ENCODE measurements at places on chromosomes 3 and 15.

- DNase-seq = no peak
These were observed 35.1 kb upstream of the THSD4 start for GRCh38 chr15:71080166-71080565.

GRCh38 chr3:51711352-51712037, 4.6 kb downstream of the GRM2 start:
- no peak for DNase-seq

GRCh38 chr3:21599890-21600289, 151.1 kb downstream of the ZNF385D start:
- no peak for DNase-seq

DNA sequence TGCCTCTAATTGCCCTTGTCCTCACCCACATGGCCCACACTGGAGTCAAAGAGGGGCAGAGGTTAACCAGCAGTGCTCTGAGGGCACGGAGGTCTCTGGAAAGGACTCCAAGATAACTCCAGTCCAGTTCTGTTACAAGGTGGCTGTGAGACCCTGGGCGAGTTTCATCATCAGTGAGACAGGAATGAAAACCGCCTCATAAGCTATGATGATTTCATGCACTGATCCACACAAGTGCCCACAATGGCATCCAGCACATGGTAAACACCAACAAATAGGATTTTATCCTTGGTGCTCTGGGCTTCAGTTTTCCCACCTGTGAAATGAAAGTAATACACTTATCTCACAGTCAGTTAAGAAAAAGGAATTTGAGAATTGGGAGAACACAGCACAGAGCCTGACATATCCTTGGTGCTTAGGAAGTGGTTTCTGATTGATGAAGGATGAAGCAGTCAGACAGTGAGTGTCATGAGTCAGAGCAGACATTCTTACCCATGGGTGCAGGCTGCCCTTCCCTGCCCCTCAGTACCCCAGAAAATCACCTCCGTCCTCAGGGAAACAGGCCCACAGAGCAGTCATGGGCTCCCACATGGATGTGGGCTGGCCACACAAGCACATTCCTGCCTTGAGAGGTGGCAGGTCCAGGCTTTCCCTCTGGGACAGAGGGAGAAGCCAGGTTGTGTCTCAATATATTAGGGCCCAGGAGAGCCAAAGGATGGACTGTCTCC, 48.4 kb downstream of the DAPK2 start:
- DNase-seq = no peak

- DNase-seq = no peak
These were observed 6.8 kb upstream of the AMOTL2 start for GRCh38 chr3:134381076-134381475.

- DNase-seq = no peak
These were observed 44.8 kb upstream of the MUC4 start for GRCh38 chr3:195856410-195857084.

GRCh38 chr15:44414001-44414400, 13.4 kb upstream of the CTDSPL2 start:
- no peak for DNase-seq

- DNase-seq = peak; percentile 64
These were observed 16.3 kb downstream of the ACOX2 start for GRCh38 chr3:58520403-58521335.

DNA sequence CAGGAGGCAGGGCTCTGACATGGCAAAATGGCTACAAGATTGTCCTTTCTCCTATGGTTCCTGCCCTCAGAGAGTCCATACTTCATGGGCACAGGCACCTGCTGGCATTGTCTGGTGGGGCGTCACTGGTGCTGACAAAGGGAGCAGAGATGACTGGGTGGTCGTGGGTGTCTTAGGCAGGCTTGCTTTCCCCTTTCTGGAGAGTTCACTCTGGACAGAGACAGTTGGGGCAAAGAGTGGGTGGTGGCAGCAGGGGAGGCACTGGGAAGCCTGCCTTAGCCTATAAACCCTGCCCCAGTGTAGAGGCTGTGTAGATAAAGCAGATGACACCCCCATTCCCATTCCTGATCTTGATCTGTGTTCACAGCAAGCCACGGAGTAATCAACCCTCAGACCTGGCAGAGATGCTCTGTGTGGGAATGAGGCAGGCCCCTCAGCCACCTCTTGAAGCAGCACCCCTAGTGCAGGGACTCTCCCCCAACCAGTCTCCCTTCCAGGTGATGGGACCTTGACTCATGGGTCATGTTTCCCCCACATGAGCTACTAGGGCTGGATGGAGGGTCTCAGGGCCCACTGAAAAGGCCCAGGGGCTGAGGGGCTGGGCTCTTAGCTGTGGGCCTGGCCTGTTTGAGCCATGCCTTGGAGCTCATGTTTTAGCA, 20.7 kb upstream of the DOCK3 start:
- DNase-seq = no peak

DNA sequence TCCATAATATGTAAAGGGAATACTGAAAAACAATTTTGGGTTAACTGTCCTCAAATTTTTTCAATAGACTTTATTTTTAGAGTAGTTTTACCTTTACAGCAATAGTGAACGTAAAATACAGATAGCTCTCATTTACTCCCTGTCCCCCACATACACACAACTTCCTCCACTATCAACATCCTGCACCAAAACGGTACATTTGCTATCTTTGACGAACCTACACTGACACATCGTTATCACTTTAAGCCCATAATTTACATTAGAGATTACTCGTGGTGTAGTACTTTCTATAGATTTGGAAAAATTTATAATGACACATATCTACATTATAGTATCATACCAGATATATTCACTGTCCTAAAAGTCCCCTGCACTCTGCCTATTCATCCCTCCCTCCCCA, 16.9 kb upstream of the P2RY1 start:
- no peak for DNase-seq

DNA sequence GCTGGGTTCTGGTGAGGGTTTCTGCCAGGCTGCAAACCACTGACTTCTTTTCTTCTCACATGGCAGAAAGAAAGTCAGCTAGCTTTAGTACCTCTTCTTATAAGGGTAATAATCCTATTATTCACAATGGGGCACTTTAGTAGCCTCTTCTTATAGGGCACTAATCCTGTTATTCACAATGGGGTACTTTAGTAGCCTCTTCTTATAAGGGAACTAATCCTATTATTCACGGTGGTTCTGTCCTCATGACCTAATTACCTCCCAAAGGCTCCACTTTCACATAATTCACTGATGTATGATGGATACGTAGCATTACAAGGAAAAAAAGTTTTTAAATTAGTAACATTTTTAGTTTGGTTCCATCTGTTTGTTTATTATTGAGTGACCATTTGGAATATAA, 671.3 kb downstream of the NSUN3 start:
- no peak for DNase-seq

- DNase-seq = no peak
These were observed 123.7 kb downstream of the BCHE start for GRCh38 chr3:165713479-165713878.

GRCh38 chr15:68586274-68586961, 7.6 kb downstream of the CORO2B start:
- no peak for DNase-seq

GRCh38 chr3:195903950-195904290, 4.4 kb downstream of the TNK2 start:
- DNase-seq = no peak

DNA sequence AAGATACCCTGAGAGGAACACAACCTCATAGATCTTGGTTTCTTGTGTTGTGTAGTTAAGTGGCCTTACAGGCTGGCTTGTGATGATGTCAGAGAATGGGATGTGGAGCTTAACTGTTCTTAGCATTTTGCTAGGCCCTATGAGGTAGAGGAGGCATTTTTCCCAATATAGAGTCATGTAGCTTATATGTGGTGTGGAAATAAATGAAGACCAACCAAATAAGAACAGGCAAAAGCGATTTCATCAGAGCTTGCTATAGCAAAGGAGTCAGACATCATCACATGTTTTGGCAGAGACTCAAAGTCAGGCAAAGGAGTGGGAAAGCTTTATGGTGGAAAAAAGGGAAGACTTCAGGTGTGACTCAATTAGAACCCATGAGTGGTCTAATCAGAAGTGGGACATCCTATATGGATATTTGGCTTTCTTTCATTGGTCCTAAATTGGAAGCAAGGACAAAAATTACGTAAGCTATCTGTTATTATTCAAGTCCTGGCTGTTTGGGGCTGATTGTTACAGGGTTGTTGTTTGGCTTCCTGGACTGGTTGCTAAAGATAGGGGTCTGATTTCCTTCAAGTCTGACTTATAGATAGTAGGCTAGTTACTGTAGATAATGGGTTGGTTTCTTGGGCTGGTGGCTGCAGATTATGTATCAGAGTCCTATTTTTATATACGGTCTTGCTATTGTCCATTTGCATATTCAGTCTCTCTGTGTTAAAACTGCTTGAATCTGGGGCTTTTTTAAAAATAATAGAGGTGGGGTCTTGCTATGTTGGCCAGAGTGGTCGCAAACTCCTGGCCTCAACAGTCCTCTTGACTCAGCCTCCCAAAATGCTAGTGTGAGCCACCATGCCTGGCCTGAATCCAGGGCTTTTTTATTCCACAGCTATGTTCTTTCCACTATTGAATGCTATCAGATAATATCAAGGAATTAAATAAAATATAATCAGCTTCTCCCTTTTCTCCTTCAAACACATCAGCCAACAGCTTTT, 30.3 kb upstream of the SETD2 start:
- no peak for DNase-seq

DNA sequence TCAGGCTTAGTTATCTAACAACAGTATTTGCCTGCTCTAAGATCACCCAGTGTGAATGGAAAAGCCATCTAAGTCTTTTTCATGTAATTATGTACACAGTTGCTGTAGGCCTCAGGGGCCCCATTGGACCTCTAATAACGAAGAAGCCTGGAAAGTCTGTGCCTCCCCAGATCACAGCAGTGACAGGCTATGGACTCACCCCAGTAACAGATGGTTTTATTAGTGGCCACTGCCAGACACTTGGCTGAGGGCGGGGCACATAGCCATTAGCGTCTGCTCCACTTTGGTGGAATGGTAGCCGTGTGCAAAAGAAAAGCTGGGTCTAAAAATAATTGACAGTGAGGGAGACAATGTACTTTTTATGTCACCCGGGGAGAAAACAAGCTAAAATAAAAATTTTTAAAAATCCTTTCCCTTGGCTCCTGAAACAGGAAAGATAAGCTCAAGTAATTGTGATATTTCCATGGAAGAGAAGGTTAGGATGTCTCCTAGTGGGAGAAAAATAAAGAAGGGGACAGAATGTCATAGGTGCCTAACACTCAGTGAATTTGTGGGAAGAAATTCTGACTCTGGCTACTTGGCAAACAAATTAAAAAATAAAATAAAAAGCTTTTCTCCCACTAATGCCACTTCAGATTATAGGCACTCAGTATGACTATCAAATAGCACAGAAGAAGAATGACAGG, 44.3 kb upstream of the ZNF385D start:
- DNase-seq = no peak

- DNase-seq = no peak
These were observed 105.0 kb downstream of the NFKBIZ start for GRCh38 chr3:101954361-101954760.

DNA sequence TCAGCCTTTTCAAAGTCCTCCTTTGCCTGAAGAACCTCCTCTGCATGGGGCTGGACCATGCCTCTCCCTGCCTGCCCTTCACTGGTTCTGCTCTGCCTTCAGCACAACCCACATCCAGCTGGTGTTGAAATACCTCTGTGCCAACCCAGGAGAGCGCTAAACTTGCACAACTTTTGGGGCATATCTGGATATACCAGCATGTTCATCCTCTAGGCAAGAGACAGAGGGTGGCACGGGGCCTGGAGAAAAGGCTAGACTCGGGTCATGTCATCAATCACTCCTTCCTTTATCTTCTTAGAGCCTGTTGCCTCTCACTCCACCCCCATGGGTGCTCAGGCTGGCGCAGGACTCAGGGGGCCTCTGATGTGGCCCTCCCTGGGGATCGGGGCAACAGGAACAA, 4.8 kb downstream of the SEMA4B start:
- DNase-seq = no peak

GRCh38 chr3:181363231-181363630, 348.5 kb upstream of the SOX2 start:
- no peak for DNase-seq

DNA sequence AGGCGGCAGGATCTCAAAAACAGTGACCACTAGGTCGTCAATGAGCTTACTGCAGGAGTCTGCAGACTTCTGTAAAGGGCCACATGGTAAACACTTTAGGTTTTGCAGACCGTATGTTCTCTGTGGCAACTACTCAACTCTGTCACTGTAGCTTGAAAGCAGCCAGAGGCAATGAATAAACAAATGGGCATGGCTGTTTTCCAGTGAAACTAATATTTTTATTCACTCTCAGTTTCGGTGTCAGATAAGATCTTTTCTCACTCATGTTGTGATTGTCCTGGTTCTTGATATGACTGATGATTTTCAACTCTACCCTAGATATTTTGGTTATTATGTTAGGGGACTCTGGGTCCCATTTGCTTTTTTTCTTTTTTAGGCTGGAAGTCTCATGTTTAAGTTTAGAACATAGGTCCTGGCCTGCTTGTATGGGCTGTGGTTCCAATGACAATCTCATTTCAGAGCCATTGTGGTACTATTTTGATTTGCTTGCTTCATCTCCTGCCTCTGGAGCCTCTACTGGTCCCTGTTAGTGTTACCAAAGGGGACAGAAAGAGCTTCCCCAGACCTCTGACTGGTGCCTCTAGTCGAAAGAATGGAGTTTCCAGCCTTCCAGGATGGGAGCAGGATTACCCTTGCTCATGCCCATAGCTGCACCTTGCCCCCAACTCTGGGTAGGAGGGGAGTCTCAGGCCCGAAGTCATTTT, 222.0 kb downstream of the STT3B start:
- DNase-seq = no peak

- DNase-seq = peak; percentile 32
These were observed 853 bp downstream of the TEX264 start for GRCh38 chr3:51671734-51672475.

GRCh38 chr3:120560304-120561250, 35.6 kb upstream of the NDUFB4 start:
- DNase-seq = no peak

DNA sequence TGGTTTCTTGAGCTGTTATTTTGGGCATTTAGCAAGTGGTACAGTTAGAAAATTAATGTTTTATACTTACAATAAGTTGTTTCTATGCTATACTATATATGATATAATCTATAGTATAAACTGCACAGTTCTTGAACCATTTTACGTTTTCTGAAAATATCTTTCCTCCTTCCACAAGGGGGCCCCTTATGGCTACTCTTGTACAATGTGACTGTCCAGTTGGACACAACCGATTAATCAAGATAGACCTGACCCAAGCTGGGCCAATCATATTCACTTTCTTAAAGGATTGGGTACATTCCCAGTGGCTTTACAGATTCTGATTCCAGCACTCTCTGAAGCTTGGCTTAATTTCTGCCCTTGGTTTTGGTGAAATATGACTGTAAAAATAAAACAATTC, 953.4 kb downstream of the AGBL1 start:
- DNase-seq = no peak

GRCh38 chr3:45214061-45214680, 11.9 kb downstream of the TMEM158 start:
- no peak for DNase-seq

- no peak for DNase-seq
These were observed 8.1 kb downstream of the MYNN start for GRCh38 chr3:169781209-169781855.

DNA sequence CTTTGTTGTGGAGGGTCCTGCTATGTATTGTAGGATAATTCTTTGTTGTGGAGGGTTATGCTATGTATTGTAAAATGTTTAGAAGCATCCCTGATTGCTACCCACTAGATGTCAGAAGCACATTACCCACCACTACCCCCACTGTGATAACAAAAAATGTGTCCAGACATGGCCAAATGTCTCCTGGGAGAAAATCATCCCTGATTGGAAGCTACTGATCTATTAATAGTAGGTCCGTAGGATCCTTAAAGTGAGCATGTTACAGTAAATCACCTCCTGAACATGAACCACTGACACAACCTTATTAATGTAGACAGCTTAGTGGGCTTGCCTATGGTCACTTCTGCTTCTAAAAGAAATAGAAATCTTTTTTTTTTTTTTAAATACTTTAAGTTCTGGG, 884.6 kb downstream of the AGBL1 start:
- no peak for DNase-seq
